ENCODE measurements at places on chromosomes 13 and 19.

DNA sequence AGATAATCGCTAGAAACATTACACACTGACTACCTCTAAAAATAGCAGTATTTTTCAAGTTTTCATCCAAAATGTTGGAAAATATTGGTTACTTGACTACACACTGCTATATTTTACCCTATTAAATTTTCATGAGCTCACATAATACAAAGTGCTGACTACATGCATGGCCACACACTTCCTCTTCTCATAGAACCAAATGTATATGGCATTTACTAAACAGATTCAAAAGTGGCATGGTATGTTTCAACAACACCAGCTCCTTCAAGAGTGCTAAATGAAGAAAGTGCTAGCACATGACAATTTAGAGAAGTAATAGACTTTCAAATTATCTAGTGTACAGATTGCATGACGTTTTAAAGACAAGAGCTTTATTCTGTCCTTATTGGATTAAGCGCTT, 780.4 kb upstream of the SLITRK6 start:
- no peaks in the 10 kb centered on the region for H3K36me3 ChIP-seq
- DNase-seq = no peak
- H3K27ac ChIP-seq = no peak overlapping the region

DNA sequence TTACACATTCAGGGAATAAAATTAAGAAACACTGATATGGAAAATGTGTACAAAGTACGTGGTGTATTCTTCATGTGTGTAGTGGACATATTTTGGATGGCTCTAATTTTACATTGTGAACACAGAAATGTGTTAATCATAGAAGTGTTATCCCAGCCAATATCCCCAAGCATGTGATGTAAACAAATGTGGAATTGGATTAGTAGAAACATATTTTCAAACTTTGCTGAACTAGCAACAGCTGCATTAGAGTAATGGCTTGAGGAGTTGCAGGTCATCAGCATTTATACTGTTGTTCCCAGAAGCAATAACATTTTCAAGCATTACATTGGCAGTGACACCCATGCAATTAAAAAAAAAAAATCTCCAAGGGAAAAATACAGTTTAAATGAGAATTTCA, 600.6 kb downstream of the SLITRK1 start:
- no peak overlapping the region for H3K27ac ChIP-seq
- no peak overlapping the region for H3K4me3 ChIP-seq
- no peaks in the 10 kb centered on the region for H3K4me1 ChIP-seq
- DNase-seq = no peak

GRCh38 chr13:69769608-69770007, 338.0 kb upstream of the ATXN8OS start:
- H3K4me3 ChIP-seq = no peak overlapping the region
- H3K27ac ChIP-seq = no peak overlapping the region
- H3K36me3 ChIP-seq = no peaks in the 10 kb centered on the region
- no peaks in the 10 kb centered on the region for H3K4me1 ChIP-seq
- DNase-seq = no peak

DNA sequence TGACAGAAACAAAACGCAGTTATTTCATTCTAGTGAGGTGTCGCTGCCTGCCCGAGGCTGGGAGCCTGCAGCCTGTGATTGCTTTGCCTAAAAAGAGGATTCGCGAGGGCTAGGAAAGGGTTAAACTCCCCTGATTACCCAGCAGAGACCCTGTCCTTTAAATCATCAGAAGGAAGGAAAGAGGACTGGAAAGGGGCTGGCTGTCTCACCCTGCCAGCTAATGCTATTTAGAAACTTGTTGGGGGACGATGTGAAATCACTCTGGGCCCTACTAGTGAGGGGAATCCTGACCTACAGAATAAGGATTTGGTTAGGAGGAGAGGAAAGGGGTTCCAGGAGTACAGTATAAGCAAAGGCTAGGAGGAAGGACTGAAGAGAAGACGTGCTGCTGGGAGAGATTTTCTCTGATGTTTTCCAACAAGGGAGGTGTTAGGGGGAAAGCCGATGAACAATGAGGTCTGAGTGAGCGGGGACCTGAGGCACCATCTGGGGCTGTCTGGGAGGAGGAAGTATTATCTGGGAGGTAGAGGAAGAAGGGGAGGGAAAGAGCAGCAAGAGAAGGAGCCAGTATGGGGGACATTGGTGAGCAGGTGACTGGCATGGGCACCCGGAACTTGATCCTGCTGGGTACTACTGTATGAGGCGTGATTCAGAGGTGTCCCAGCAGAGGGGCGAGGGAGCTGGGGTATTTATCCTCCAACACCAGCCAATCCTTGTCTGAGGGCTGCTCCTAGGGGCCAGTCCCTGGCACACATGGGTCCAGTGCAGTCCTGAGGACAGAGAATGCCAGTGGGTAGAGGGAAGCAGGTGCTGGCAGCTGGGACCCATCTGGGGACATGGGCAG, 55.7 kb upstream of the PTPRS start:
- H3K27ac ChIP-seq = no peak overlapping the region
- DNase-seq = no peak
- H3K4me3 ChIP-seq = no peak overlapping the region
- H3K36me3 ChIP-seq = no peaks in the 10 kb centered on the region

DNA sequence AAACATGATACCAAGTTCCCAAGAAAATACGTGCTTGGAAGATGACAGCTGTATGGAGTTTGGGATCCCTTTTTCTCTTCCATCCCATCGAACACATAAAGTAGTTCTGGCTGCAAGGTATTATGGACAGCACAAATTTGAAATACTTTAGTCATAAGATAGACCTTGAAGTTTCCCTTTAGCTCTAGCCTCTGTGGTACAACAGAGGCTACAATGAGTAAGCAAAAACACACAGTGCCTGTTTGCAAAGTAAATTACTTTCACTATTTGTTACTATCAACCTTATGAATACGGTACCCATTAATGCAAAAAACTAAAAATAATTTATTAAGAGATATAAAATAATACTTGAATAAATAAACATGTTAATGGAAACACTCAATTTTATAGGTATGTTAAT, 21.0 kb upstream of the LRCH1 start:
- H3K36me3 ChIP-seq = no peaks in the 10 kb centered on the region
- H3K4me1 ChIP-seq = no peaks in the 10 kb centered on the region
- DNase-seq = no peak
- H3K4me3 ChIP-seq = no peak overlapping the region
- no peak overlapping the region for H3K27ac ChIP-seq

DNA sequence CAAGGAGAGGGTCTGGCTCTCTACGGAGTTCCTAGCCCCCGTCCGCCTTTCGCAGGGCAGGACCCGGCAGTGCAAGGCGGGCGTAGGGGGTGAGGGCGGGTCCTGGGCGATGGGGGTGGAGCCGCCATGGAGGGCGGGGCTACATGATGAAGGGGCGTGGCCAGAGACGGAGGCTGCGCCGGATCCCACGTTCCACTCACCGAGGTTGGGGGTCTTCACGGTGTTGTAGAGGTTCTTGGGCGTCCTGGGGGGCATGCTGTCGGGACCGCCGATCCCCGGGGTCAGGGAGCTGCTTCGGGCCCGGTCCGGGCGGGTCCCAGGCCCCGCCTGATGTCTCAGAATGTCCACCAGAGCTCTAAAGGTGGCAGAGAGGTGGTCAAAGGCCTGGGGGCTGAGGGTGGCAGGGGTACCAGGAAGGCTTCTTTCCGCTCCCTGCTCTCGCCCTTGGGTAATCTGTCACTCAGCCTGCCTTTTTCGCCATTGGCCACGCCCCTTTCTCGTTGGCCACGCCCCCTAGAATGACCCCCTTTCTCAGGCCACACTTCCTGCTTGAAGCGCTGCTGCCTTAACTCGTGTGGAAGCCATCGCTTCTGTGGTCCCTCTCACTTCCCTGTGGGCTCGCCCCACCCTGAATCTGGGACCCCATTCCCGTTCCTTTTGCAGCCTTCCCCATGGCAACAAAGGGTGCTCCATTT, 2.5 kb downstream of the SHISA7 start:
- H3K4me1 ChIP-seq = peaks cover 15% of the 10 kb centered on the region
- no peak overlapping the region for H3K4me3 ChIP-seq
- peaks cover 3% of the 10 kb centered on the region for H3K36me3 ChIP-seq
- peaks cover 77% of the 10 kb centered on the region for H3K27me3 ChIP-seq

DNA sequence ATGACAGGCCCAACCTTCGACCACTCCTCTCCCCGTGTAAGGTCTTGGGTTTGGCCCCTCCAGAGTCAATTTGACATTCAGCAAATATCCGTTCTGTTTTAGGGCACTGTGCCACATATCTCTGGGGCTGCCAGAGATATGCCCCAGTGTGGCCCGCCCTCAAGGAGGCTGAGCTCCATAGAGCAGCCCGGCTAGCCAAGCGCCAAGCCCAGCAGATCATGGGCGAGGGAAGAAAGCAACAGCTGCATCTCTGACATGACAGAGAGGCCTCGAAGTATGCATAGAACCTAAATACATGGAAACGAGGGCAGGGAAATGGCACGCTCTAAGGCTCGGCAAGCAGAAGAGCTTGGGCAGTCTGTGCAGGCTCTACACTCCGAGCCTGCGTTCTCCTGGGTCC, 124.5 kb downstream of the USP12 start:
- no peaks in the 10 kb centered on the region for H3K27me3 ChIP-seq
- H3K36me3 ChIP-seq = no peaks in the 10 kb centered on the region
- no peak overlapping the region for H3K27ac ChIP-seq

GRCh38 chr19:33767898-33768413, 28.7 kb upstream of the KCTD15 start:
- peaks cover 23% of the 10 kb centered on the region for H3K27me3 ChIP-seq
- no peaks in the 10 kb centered on the region for H3K4me1 ChIP-seq
- no peak overlapping the region for H3K4me3 ChIP-seq
- H3K36me3 ChIP-seq = peaks cover 3% of the 10 kb centered on the region
- no peak for DNase-seq

DNA sequence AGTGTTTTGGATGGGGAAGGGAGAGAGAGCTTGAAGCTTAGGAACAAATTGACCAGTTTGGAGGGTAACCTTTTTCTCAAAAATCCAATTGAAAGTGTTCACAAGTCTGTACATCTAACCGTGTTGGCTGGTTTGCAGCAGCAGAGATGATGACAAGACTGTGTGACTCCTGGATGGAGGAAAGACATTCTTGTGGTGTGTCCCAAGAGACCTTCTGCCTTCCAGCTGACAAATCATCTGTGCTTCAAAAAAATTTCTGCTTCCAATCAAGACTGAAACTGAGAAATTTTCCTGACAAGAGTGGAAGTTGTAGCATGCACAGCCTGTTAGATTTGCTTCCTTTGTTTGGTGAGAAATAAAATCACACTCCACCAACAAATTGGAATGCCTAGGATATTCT, 56.2 kb downstream of the LACC1 start:
- H3K36me3 ChIP-seq = no peaks in the 10 kb centered on the region
- no peak overlapping the region for H3K4me3 ChIP-seq
- DNase-seq = no peak
